Stimulated activated CD4-positive, alpha-beta T cell treated with anti-CD3 and anti-CD28 coated beads, Interleukin-1b, Interleukin-23, amount 100 ng/mL, for 48 hours (primary cell): ENCODE measurements at places on chromosomes 16 and 17.
A peak's percentile ranks its signal among the peaks of the same experiment; 100 is the strongest.

DNA sequence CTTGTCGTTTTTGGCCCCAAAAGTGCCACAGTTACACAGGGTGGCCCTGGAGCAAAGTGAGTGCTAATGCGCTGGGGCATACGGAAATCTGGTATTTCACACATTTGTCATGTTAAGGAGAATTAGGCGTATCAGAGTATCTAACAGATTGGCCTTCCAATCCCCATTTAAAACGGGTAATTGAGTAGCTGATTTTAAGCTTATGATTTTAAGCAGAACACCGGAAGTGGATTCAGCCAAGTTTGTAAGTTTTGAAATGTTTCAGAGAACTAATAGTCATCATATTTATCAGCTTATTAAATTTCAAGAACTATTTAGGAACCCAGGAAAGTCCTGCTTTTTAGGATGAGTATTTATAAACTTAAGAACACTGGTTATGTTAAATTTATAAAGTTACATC, 19.5 kb downstream of the LRRC75A start:
- DNase-seq = no peak

DNA sequence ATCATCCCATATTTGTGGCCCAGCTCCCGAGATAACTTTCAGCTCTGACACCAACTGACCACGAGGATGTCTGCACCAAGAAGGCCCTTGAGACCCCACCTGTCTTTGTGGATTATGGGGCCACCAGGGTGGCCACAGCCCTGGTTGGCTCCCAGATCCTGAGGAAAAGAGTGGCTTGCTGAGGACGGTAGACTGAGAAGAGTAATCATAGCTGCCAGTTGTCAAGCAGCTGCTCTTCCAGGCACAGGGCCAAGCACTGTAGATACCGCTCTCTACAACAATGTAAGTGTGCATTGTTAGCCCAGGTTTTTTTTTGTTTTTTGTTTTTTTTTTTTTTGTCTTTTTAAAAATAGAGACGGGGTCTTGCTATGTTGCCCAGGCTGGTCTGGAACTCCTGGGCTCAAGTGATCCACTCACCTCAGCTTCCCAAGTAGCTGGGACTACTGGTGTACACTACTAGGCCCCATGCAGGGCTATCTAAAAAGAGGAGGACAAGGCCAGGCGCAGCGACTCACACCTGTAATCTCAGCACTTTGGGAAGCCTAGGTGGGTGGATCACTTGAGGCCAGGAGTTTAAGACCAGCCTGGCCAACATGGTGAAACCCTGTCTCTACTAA, 9.6 kb downstream of the ZNF205 start:
- no peak for DNase-seq

- no peak for DNase-seq
These were observed 296.2 kb upstream of the CDH5 start for GRCh38 chr16:66070140-66070917.

GRCh38 chr16:11170696-11171447, 85.1 kb downstream of the SOCS1 start:
- no peak for DNase-seq

DNA sequence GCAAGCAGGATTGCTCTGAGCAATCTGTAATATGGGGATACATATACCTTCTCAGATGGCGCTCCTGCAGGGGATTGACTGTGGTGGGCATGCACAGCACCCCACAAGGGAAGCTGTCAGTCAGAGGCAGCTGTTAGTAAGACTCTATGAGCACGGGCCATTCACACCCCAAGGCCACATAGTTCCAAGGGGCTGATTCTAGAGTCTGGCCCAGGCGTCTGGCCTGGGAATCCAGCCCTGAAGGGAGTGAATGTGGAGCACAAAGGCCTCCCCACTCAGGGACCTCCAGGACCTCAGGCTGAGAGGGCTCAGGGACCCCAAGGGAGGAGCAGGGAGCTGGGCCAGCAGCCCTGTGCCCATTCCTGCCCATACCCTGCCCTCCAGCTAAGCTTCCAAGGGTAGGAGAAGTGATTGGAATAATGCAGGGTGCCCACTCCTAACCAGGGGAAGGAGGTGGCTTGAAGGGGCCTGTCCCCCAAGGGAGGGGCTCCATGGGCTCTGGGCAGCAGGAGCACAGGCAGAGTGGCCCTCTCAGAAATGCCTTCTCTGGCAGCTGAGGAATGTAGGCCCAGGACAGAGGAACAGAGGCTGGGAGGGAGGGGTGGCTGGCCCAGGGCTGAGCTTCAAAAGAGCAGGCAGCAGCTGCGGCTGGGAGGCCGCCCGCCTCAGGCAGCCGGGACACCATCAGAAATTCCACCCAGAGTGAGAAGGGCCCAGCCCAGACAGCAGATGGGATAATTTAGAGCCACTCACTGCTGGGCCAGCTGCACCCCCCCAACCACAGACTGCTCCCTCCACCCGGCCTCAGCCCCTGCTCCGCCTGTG, 48.9 kb upstream of the MRPS23 start:
- no peak for DNase-seq

- no peak for DNase-seq
These were observed 9.5 kb upstream of the UNK start for GRCh38 chr17:75774991-75775668.

GRCh38 chr16:11063448-11064201, 119.3 kb downstream of the CLEC16A start:
- no peak for DNase-seq

DNA sequence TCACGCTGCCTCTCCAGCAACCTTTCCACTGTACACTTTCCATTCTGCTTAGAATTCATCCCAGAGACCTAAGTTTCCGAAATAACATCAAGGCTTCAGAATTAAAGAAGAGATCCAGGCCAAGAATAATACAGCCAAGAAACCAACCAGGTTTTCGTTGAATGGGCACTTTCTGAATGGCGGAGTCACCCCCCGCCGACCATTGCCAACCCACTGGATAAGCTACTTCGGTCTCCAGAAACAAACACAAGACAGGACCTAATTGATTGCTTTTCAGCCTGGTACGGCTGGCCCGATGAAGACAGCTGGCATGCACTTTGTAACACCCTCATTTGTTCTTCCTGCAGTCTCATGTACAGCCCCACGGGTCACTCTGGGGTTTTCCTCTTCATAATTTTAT, 308.1 kb upstream of the ZFHX3 start:
- DNase-seq = no peak

- no peak for DNase-seq
These were observed 58.2 kb downstream of the CYLD start for GRCh38 chr16:50800074-50800473.

GRCh38 chr16:67841198-67841815, 813 bp upstream of the THAP11 start:
- no peak for DNase-seq

- no peak for DNase-seq
These were observed 6.7 kb upstream of the ABCA9 start for GRCh38 chr17:69067274-69068047.

GRCh38 chr16:30767767-30768465, 5.8 kb downstream of the RNF40 start:
- no peak for DNase-seq

DNA sequence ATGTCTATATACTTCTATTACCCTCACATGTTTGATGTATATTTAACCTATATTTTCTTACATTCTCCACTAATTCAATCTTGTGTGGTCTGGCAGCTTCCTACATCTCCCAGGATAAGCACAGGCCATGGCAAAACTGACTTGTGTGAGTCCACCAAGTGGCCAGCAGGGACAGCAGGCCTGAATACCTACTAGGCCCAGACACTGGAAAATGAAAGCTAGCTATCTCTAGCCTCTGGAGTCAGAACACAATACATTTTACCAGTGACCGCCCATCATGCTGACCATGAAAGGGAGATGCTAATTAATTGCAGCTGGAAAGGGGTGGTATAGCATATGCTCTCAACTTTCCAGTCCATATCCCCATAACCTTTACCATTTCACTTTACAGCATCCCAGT, 132.3 kb downstream of the PCTP start:
- no peak for DNase-seq

GRCh38 chr17:41415833-41416335, 8.5 kb downstream of the KRT37 start:
- DNase-seq = no peak

- DNase-seq = peak; percentile 54
These were observed 22.9 kb upstream of the C16orf87 start for GRCh38 chr16:46853713-46854443.

GRCh38 chr16:60217787-60218186, 1483.7 kb upstream of the GOT2 start:
- no peak for DNase-seq

- DNase-seq = no peak
These were observed 72.4 kb downstream of the CES1 start for GRCh38 chr16:55760310-55761001.

- no peak for DNase-seq
These were observed 24.6 kb downstream of the NECAB2 start for GRCh38 chr16:83992624-83993023.

DNA sequence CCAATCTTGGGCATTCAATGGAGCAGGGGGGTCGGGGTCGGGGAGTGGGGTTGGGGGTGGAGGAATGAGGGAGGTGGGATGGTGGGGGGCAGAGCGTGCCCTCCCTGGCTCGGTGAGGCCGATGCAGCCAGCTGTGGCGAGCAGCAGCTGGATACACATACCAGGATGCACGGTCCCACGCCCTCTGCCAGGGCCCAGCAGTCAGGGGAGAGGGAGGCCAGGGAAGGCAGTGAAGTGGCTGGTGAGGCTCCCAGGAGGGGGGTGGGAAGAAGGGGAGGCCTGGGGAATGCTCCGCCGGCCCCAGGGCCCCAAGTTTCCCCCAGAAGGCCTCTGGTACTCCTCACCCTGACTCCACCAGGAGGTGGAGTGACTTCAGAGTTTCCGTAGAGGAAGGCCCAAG, 77.6 kb upstream of the LHX1 start:
- DNase-seq = no peak

- DNase-seq = no peak
These were observed 14.1 kb upstream of the NUDT16L1 start for GRCh38 chr16:4679156-4679849.

GRCh38 chr17:40313668-40314583, 4.9 kb downstream of the RARA start:
- DNase-seq = no peak

DNA sequence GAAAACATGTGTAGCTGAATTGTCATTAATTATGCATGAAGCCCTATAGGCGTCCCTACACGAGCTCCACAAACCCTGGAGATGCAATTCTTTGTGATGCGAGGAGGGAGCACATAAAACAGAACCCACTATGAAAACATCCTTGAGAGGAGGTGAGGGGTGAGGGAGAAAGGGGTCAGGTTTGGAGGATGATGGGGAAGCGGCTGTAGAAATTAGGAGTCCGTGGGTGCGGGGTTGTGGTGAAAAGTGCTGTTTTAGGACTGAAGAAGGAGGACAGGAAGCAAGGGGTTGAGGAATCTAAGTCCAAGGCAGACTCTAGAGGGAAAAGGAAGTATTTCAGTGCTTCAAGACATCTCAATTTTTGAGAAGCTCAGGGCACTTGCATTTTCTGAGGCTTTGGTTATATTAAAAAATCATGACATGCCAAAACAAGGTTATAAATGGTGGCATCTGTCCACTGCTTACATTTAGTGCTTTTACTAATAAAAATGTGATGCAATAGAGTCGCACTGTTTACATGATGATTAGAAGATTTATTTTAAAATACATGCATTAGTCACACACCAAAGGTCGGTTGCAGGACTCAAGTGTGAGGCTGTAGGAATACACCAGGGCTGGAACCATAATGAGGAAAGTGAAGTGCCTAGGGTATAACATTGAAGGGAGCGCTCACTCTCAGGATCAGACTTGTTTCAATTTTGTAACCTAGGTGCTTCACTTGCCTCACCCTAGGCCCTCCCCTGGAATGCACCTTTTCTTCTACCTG, 379.5 kb downstream of the HS3ST4 start:
- DNase-seq = no peak

- peak; percentile 13 for DNase-seq
These were observed 88.2 kb upstream of the FA2H start for GRCh38 chr16:74862743-74863244.

DNA sequence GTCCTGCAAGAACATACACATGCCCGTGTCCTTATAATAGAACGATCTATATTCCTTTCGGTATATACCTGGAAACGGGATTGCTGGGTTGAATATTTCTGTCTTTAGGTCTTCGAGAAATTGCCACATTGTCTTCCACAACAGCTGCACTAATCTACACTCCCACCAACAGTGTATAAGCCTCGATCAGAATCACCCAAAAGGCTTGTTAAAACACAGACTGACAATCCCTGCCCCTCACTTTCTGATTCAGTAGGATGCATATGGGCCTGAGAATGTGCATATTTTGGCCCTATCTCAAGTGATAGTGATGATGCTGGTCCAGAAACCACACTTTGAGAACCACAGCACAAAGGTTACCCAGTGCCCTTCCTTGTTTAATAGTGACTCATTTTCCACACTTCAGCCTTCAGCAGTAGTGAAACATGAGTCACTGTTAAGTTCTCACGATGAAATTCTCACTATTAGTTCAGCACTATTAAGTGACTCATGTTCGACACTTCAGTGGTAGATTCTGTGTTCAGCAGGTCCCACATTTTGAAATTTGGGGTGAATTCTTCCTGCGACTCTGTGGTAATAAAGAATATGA, 215.6 kb downstream of the GRIN2A start:
- DNase-seq = peak; percentile 7

GRCh38 chr16:27314161-27314723, 468 bp downstream of the IL4R start:
- peak; percentile 82 for DNase-seq

GRCh38 chr16:59878479-59878878, 1144.4 kb upstream of the GOT2 start:
- no peak for DNase-seq

DNA sequence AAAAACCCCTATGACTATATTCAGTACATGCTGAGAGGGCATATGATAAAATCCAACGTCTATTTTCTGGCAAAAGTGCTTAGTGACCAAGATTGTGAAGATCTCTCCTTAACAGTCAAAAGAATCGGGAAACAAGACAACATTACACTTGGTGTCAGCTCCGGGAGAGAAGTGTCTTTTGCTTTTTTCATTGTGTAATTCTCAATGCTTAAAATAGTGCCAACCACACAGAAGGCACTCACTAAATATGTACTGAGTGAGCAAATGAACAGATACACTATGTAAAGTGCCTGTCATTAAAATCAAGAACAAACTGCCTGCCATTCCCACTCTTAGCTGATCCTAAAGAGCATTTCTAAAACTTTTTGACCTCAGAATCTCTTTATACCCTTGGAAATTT, 34.1 kb downstream of the VPS53 start:
- no peak for DNase-seq

GRCh38 chr16:83826146-83826913, 18.6 kb downstream of the HSBP1 start:
- DNase-seq = peak; percentile 76

DNA sequence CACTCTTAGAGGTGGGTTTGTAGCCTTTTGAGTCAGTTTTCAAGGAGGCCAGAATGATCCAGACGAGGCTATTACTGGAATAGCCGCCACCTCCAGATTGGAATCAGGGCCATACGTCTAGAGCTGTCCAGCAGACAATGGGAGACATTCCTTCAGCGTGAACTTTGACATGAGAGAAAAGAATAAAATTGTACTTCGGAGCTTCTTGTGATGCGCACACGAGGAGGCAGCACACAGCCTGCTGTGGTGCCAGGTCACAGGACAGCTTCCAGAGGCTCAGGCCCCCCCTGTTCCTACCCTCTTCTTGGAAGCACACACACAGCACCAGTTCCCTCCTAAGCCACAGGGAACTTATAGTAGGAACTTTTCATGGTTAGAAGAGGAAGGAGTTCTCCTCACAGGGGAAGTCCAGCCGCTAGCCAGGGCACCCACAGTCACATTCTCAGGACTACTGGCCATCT, 81.0 kb downstream of the VPS53 start:
- no peak for DNase-seq
